ENCODE measurements at places on chromosomes 7 and 10.

DNA sequence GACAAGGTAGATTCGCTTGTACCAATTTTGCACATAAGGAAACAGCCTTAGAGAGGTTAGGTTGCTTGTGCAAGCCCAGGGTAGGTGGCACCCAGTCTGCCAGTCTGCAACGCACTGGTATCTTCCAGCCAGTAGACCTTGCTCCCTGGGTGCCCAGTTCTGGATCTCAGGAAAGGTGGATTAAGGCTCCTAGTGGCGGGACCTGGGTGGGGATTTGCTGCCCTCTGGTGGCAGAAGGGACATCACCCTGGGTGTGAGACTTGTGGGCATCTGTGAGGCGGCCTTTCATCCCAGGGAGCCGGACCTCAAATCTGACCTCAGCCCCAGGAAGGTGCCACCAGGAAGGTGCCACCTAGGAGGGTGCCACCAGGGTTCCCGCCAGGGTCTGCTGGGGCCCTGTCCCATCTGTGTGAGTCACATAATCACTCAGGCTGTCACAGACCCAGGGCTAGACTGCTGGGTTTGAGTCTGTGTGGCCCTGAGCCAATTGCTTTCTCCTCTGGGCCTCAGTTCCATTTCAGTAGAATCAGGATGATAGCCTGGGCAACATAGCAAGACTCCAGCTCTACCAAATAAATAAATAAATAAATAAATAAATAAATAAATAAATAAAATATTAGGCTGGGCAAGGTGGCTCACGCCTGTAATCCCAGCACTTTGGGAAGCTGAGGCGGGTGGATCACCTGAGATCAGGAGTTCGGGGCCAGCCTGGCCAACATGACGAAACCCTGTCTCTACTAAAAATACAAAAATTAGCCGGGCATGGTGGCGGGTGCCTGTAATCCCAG is 5.3 kb upstream of the PRKRIP1 start:
- peak; percentile 81 for DNase-seq

DNA sequence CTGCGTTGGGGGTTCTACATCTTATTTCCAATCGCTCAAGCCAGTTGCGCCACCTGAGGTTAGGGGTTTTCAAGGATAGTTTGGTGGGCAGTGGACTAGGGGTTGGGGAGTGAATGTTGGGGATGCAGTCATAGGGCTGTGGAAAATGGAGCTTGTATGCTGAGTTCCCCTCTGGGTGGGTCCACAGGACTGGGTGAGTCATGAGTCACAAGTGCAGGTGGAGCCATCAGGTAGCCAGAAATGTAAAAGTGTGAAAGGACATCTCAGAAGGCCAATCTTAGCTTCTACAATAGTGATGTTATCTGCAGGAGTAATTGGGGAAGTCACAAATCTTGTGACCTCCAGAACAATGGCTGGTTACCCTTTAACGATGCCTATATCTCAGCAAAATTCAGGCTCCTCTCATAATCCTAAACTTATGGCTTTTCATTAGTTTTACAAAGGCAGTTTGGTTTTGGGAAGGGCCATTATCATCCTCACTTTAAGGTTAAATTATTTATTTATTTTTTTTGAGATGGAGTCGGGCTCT is 18.0 kb upstream of the MKRN1 start:
- no peak for DNase-seq

- DNase-seq, result peak; percentile 15
These were observed 48.1 kb downstream of the INSYN2A start for GRCh38 chr10:127148066-127148932.

DNA sequence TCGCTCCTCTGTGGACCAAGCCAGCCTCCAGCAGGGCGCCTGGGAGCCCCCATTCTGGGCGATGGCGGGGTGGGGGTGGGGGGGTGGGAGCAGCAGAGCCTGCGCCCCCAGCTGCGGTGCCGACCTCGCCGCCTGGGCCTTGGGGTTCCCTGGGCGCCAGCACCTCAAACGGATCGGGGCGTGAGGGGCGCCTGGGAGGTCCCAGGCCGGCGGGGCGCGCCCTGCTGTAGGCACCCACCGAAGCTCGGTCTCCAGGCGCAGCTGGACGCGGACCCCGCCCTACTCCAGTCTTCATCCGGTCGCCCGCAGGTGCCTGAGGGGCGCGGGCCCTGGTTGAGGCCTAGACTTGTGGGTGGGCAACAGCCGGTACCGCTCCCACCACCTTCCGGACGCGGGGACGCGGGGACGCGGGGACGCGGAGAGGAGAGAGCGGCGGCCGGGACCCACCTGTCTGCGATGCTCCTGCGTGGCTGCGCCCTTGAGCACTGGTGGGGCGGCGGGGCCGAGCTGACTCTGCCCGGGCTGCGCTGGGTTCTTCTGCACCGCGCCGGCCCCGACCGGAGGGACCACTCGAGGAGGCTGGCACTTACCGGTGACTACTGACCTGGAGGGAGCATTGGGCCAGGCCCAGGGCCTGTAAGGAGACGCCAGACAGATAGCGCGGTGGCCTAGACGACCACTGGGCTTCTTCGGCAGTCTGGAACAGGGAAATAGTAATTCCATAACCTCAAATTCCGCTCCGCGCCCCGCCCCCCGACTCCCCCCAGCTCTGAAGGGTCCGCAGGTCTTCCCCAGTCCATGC is 5.5 kb upstream of the KCP start:
- no peak for DNase-seq

- no peak for DNase-seq
These were observed 41.2 kb upstream of the COBL start for GRCh38 chr7:51357821-51358220.

- DNase-seq, result no peak
These were observed 7.1 kb downstream of the LRRC4 start for GRCh38 chr7:128024151-128024550.

DNA sequence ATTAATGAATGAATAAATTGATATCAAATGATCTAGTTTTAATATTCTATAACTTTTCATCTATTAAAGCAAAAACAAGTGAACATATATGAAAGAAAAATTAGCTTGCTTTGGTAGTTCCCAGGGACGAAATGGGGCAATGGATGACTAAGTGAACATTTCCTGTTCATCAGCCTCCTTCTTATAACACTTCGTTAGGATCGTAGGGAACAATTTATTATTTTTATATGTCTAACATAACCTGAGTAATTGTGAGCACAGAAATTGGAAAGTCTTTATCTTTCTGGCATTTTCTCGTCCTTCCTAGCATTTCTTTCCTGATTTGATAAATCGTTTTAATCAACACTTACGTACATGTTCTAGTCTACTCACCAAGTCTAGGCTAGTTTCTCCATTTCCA is 59.1 kb upstream of the PPP1R3C start:
- DNase-seq, result no peak

DNA sequence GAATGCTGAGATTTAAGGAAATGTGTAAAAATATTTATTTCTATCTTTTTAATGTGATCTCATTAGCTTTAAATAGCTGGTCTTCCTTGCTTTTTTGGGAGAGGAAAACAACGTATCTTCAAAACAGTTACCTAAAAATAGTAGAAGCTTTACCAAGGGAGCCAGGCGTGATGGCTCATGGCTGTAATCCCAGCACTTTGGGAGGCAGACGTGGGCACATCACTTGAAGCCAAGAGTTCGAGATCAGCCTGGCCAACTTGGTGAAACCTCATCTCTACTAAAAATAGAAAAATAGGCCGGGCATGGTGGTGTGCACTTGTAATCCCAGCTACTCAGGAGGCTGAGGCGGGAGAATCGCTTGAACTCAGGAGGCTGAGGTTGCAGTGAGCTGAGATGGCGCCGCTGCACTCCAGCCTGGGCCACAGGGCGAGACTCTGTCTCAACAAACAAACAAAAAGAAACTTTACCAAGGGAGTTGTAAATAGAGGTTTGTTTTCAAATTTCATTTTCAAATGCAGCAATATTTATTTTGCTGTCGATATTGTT is 48.4 kb upstream of the ITGB1 start:
- DNase-seq, result no peak

DNA sequence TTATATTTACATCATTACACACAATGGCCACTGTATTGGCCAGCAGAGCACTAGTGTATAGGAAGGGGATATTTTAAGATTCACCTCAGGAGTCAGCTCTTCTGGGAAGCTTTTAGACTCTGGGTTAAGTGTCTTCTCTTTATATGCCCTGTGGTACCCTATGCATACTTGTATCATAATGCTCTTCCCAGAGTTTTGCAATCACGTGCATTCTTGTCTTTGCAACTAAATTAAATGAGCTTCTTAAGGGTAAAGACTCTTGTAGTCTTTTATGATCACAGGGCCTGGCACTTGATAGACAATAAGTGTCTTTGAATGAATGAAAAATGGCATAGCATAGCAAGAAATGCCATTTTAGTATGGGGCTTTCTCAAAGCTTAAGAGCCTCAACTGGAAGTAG is 35.4 kb upstream of the ARMS2 start:
- DNase-seq, result no peak

GRCh38 chr10:33793793-33794192 is 459.3 kb upstream of the NRP1 start:
- DNase-seq, result no peak

- DNase-seq, result peak; percentile 93
These were observed 551.7 kb downstream of the GRM8 start for GRCh38 chr7:126700807-126701604.

GRCh38 chr7:85719981-85720953 is 533.4 kb upstream of the SEMA3D start:
- DNase-seq, result no peak

GRCh38 chr10:106023329-106023728 is 1141.2 kb downstream of the SORCS1 start:
- no peak for DNase-seq

DNA sequence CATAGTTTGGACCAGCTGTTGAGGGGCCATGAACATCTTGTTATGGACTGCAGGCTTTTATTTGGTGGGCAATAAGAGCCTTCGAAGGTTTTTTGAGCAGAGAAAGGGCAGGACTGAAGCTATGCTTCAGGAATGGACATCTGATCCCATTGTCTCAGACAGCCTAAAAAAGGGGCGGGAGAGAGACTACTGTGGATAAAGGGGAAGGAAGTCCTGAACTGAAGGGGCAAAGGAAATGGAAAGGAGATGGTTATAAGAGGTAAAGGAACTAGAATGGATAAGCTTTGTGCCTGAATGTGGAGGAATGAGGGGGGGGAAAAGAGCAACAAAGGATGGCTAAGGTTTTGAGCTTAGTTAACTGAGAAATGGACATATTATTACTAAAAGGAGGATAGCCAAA is 172.5 kb downstream of the SKAP2 start:
- DNase-seq, result no peak

- DNase-seq, result no peak
These were observed 17.5 kb downstream of the ZNF862 start for GRCh38 chr7:149855361-149856305.

- DNase-seq, result no peak
These were observed 83.6 kb downstream of the NAMPT start for GRCh38 chr7:106201164-106201563.

DNA sequence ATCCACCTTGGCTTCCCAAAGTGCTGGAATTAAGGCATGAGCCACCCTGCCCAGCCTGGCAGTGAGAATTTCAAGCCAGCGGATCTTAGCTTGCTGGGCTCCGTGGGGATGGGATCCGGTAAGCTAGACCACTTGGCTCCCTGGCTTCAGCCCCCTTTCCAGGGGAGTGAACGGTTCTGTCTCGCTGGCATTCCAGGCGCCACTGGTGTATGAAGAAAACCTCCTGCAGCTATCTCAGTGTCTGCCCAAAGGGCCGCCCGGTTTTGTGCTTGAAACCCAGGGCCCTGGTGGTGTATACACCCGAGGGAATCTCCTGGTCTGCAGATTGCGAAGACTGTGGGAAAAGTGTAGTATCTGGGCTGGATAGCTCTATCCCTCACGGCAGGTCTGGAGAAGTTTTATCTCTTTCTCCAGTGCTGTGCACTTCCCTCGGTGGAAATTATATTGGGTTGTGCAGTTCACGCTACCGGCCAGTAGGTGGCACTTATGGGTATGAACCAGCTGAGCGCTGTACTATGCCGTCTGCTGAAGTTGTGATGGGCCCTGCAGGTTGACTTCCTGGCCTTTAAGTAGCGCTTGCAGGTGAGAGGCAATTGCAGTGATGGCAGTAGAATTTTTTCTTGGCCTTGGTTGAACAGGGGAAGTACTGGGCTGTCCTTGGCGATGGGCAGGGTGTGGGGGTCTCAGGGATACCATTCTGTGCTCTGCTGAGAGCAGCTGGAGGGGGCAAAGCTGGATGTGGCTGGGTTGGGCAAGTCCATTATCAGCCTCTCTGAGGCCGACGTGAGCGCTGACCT is 138.0 kb upstream of the MTPN start:
- peak; percentile 79 for DNase-seq

GRCh38 chr7:99385564-99385963 is 11.0 kb downstream of the ARPC1B start:
- no peak for DNase-seq

- DNase-seq, result no peak
These were observed 78.4 kb downstream of the PDE1C start for GRCh38 chr7:31991846-31992245.

- no peak for DNase-seq
These were observed 105.6 kb upstream of the BAIAP2L1 start for GRCh38 chr7:98506471-98506870.

DNA sequence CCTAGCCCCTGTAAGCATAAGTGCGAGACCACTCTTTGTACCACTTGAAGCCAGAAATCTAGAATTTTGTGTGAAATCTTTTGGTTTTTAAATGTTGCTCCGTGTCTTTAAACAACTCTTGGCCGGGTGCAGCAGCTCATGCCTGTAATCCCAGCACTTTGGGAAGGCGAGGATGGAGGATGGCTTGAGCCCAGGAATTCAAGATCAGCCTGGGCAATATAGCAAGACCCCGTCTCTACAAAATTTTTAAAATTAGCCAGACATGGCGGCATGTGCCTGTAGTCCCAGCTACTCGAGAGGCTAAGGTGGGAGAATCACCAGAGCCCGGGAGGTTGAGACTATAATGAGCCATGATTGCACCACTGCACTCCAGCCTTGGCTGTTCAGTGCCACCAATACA is 4.4 kb upstream of the SLF2 start:
- no peak for DNase-seq

DNA sequence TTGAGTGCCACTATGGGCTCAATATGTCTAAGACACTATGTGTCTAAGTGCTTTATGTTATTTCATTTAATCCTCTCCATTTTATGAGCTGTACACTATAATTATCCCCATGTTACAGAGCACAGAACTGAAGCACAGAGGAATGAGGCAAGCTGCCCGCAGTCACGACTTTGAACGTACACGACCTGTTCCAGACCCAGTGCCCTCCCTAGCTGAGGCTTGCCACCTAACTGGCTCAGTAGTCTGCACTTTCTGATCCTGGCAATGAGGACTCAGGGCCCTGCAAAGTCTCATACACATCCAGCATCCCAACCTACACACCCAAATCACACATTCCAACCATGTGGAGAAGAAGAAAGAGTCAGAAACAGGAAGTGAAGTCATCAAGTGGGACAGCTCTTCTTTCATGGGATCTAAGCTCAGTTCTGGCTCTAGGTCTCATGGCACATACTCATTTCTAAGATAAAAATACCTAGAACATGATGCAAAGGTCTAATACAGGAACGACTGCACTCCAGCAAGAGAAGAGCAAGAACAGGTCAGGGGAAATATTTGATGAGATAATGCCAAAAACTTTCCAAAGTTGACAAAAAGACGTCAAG is 42.4 kb upstream of the DDC start:
- no peak for DNase-seq

GRCh38 chr7:2259480-2259879 is 17.5 kb downstream of the NUDT1 start:
- no peak for DNase-seq

GRCh38 chr7:139482662-139483466 is 609 bp downstream of the KLRG2 start:
- no peak for DNase-seq
